Thymus (tissue), 14 donors: ENCODE measurements at places on chromosomes 2 and 18. TPM values are rescaled to one million over a fixed set of nuclear protein-coding genes. Genes with fewer than 3 reads are reported as not detected.

KCNIP3 gene
- 21.4 TPM for total RNA-seq

GRCh38 chr2:121090088-121090715, 194.8 kb downstream of the TFCP2L1 start:
- no peaks in the 10 kb centered on the region for H3K27me3 ChIP-seq
- no peak for DNase-seq

DNA sequence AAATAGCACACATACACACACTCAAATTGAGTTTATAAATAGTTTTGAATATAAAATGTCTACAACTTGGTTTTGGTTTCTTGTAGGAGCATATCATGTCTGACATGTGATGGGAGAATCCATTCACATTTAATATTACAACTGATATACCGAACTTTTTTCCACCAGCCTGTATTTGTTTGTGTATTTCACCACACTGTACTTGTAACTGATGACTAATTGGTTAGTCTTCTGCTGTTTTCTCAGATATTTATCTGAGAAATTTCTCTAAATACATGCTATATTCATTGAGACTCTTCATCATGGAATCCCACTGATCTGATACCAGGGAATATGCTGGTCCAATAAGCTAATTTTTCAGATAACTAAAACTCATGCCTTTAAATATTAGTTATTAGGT, 56.3 kb upstream of the UBXN4 start:
- no peak overlapping the region for H3K27ac ChIP-seq
- no peak for DNase-seq
- no peak overlapping the region for H3K4me3 ChIP-seq
- peaks cover 2% of the 10 kb centered on the region for H3K36me3 ChIP-seq
- H3K4me1 ChIP-seq, result no peaks in the 10 kb centered on the region

TSN gene
- 48.0 TPM for total RNA-seq

- no peaks in the 10 kb centered on the region for H3K36me3 ChIP-seq
- no peak for DNase-seq
- no peaks in the 10 kb centered on the region for H3K4me1 ChIP-seq
- H3K27ac ChIP-seq, result no peak overlapping the region
- no peaks in the 10 kb centered on the region for H3K27me3 ChIP-seq
- H3K4me3 ChIP-seq, result no peak overlapping the region
Observed at GRCh38 chr18:79829136-79829854, 31.6 kb downstream of the KCNG2 start.

SLC5A7 gene
- total RNA-seq, result 0.05 TPM

TFCP2L1 gene
- total RNA-seq, result 0.80 TPM

GTF2A1L gene
- total RNA-seq, result 0.47 TPM

DNA sequence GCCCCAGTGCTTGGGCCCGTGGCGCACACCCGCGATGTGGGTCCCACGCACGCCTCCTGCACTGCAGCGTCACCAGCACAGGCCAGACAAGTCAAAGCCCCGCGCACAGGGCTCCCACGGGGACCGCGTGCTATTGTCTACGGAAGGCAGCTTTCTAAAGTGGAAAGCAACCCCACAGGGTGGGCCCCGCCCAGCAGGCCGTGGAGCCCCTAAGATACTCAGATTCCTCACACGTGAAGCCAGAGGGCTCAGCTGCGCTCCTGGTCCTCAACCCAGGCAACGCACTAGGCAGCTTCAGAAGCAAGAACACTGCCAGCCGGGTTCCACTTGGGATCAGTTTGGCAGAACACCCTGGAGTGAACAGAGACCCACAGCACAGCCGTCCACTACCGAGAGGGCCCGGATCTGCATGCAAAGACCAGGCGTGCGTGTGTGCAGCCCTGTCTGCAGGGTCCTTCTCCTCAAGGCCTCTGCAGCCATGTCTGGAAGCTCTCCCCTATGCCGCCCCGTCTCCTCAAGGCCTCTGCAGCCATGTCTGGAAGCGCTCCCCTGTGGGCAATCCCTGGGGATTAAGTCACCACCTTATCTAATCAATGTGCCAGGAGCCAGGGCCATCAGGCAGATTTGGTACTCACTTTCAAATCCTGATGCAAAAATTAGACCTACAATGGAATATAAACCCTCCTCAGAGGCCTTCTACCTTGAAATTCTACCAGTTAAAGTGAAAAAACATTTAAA, 231.3 kb downstream of the HDAC4 start:
- no peak overlapping the region for H3K27ac ChIP-seq
- H3K36me3 ChIP-seq, result peaks cover 34% of the 10 kb centered on the region
- no peak overlapping the region for H3K4me3 ChIP-seq

GRCh38 chr2:31980674-31981356, 30.0 kb downstream of the MEMO1 start:
- DNase-seq, result no peak
- no peak overlapping the region for H3K4me3 ChIP-seq
- no peaks in the 10 kb centered on the region for H3K36me3 ChIP-seq
- peak overlapping the region; percentile 16 for H3K27ac ChIP-seq

DNA sequence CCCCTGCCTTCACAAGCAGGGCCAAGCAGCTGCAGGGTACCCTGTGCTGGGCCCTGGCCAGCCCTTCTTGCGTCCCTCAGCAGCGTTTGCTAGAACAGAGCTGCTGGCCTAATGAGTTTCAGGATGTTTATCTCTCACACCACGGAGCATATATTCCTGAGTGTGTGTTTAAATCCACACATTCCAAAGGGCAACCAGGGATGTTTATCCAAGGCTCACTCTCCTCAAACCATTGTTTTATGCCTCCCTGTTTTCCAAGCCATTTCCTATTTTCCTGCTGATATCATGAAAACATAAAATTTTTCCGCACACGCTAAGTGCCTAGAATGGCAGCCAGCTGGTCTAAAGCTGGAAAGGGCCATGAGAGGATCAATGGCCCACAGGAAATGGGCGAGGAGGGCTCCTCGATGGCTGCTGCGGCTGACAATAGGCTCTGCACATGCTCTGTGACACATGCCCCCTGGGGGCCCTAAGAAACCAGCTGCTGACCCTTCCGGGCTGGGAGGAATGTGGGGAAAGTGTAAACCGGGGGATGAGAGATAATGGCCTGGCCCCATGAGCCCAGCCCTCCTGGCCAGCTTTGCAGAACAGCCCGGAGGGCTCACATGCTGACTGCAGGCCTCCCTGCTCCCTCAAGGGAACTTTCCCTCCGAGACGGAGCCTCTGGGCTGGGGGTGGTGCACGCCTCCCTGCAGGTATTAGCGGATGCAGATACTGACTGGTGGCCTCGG, 194.0 kb downstream of the NDUFA10 start:
- DNase-seq, result no peak
- H3K27ac ChIP-seq, result no peak overlapping the region
- H3K4me3 ChIP-seq, result no peak overlapping the region

DNA sequence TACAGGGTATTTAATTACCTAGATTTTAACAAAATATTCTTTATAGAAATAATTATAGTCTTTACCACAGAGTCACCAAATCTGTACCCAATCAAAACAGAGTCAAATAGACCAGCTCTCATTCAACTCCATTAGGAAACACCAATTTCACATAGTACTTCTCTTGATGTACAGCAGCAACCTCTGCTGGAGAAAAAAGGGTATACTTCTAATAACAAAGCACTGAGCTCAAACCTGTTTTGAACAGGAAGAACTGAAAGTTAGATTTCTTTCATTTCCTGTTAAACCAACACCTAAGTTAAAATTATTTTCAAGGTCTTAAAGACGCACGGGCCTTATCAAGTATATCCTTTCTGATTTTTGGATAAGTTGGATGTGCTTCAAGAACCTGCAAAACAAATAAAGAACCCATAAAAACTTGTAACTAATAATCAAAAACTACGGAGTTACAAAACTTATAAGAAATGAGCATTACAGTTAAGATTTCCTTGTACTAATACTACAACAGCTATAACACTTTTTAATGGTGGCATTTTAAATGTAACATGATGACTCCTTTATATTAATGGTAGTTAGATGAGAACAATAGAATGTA, 79.0 kb downstream of the TTC21B start:
- no peak overlapping the region for H3K27ac ChIP-seq
- no peak overlapping the region for H3K4me3 ChIP-seq
- H3K4me1 ChIP-seq, result no peaks in the 10 kb centered on the region
